PC-9 (cell line): ENCODE measurements at places on chromosomes 13 and 19. TPM values are rescaled to one million over a fixed set of nuclear protein-coding genes. Genes with fewer than 3 reads are reported as not detected.

The KIR2DL1 gene
- not detected in 2 replicates for total RNA-seq

- no peak for DNase-seq
These were observed 5.3 kb downstream of the SAMD4B start for GRCh38 chr19:39347332-39348164.

- no peak for DNase-seq
These were observed 145.8 kb downstream of the KCNRG start for GRCh38 chr13:50161052-50161451.

- DNase-seq = no peak
These were observed 134.3 kb downstream of the ZDHHC20 start for GRCh38 chr13:21324803-21325202.

DNA sequence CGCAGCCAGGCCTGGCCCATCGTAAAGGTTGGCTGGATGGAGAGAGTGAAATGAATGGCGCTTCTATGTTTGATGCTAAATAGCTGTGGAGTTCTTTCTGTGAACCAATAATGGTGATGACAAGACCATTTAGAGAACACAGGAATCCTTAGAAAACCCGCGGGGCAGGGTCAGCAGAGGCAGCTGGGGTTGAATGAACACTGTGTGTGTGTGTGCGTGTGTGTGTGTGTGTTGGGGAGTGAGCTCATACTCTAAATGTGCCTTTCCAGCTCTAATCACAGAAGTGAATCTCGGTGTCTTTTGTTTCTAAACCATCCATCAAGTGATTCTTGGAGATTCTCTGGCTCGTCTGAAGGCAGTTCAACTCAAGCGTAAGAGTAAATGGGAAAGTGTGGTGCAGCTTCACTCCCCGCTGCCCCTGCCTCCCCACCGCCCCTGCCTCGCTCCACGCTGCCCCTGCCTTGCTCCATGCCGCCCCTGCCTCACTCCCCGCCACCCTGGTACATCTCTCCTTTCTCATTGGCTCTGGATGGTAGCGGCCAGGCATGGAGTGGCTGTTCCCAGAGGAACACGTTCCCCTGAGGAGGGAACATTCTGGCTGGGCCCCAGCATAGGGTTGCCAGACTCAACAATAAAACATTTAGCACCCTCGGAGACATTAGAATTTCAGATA lies 21.2 kb downstream of the TMPRSS9 start:
- DNase-seq = no peak

The CYP4F3 gene
- total RNA-seq = 57.6 and 70.7 TPM in 2 replicates

The ZNF578 gene
- total RNA-seq = not detected in 2 replicates

- no peak for DNase-seq
These were observed 72.7 kb downstream of the IRS2 start for GRCh38 chr13:109713681-109714080.

GRCh38 chr19:19816679-19817078 lies 4.9 kb downstream of the ZNF506 start:
- DNase-seq = no peak

- no peak for DNase-seq
These were observed 86.6 kb downstream of the FLT1 start for GRCh38 chr13:28408235-28408848.

DNA sequence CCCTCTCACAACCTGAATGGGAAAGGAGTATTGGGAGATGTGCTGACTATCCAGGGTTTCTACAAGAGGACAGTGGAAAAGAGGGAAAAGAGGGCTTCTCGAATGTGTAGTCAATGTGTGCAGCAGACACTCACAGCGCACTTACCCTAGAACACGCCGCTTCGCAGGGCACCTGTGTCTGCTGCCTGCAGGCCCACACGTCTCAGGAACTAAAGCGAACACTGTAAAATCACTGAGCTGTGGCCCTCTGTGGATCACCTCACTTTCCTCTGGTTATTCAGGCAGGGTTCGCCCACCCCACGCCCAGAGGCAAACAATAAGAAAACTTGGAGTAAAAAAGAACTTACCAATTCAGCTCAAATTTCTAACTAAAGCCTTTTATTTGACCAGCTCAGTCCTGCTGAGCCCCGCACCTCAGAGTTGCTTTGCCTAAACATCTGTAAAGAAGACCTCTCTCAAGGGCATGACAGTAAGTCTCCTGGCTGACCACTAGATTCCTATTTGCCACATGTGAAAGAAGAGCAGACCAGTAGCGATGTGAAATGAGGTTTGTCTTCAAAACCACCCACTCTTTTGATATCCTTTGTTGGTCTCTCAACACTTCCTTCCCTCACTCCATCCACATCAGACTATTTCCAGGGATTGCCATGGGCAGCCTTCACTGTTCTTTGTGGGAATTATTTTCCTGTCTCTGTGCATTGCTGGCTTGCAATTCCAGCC lies 19.3 kb upstream of the DOCK9 start:
- DNase-seq = no peak

DNA sequence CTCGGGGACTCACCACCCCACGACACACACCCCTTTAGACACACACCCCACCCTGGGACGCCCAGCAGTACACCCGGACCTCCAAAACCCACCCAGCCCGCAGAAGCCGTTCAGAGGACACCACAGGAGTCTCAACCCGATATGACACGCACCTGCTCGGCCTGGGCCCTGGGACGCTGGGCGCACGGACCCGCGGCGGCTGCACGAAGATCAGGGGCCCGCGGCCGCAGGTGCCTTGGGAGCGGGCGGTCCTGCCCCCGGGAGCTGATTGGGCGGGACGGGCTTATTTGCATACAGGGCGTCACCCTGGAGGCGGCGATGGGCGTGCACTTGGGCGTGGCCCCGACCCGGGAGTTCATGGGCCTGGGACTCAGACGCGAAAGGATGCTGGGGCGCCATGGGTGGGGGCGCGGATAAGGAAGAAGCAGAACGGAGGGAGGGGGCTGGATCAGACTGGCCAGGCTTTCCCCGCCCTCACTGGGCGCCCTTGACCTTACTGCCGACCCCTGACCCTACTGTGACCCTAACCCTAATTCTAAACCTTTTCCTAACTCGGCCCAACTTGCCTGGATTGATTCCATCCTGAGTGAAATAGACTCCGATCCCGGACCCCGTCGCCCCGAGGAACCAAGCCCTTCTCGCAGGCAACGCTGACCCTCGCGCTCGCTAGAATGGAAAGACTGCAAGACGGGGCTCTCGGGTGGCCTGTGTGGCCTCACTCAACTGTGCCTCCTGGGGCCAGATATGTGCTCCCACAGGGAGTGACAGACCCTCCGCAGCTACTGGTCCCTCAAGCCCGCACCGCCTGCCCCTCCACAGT lies at the start of gene MEF2B:
Gene MEF2B (minus strand): TSS at position 211 of the 820 bp plus-strand sequence. CDS start 19,528 bp downstream, outside the sequence.
- peak; percentile 76 for DNase-seq

DNA sequence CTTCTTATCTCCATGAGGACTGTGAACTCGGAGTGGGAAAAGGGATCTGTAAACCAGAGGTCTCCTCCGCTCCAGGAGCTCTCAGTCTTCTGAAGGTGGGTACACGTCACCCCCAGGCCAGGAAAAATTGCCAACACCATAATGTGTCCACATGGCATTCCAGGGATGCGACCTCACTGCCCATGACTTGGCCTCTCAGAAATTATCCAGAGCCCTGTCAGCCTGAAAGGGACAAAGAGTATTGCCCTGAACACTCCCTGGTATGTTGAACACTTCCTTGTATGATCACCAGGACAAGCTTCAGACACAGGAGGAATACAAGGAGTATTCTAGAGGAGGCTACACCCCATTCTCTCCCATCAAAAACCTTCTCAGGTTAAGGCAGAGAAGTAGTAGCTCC lies 81.0 kb upstream of the SLC7A1 start:
- peak; percentile 64 for DNase-seq

The IRGC gene
- not detected in 2 replicates for total RNA-seq

DNA sequence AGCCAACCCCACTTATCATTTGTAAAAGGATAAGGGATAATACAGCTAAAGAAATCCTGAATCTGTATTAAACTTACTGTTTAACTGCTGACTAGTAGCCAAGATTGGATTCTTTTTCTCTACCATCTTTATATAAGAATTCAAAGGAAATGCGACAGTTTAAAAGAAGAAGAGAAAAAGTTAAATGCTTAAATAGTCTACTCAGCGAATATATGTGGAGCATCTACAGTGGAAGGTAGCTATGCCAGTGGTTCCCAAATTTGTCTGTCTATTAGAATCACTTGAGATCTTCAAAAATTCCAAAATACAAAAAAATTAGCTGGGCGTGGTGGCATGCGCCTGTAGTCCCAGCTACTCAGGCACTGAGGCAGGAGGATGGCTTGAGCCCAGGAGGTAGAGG lies 60.8 kb upstream of the KLF5 start:
- no peak for DNase-seq

- DNase-seq = peak; percentile 28
These were observed 1.9 kb upstream of the SELENOW start for GRCh38 chr19:47776568-47776967.

The SLC7A10 gene
- total RNA-seq = not detected in 2 replicates

GRCh38 chr13:113774177-113775107 lies 15.4 kb downstream of the TMEM255B start:
- peak; percentile 60 for DNase-seq

DNA sequence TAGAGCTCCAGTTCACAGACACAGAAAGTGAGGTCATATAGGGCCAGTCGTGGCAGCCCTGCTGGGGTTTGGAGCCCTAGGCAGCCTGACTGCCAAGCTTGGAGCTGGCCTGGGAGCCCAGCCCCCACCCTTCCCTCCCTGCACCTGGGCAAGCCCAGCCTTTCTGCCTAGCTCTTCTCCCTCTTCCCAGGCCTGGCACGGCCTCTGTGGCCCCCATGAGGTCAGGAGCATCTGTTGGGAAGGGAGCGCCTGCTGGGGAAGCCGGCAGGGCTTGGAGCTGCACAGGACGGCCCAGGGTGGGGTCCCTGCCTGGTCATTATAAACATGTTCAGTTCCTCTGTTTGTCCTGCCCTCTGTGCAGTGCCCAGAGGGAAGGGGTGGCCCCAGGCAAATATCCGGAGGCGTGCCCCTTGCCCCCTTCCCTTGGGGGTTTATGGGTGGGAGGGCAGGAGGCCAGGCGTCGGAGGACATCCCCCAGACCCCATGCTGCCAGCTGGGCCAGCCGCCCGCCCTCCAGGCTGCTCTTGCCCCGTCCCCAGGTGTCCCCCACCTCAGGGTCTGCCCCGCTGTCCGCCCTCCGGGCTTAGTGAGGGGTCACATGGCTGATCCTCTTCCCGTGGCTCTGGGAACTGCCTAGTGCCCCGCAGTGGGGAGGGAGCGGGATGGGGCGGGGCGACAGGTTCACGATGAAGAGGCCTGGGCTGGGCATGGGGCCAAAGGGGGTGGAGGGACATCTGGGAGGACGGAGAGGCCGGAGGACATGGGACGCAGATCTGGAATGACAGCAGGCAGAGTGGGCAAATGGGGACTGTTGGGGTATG lies 30.0 kb upstream of the NCCRP1 start:
- DNase-seq = peak; percentile 67

The CAMSAP3 gene
- total RNA-seq = 25.9 and 27.8 TPM in 2 replicates

- DNase-seq = no peak
These were observed 245.2 kb downstream of the RBM26 start for GRCh38 chr13:79160818-79161217.

The PLK5 gene
- not detected in 2 replicates for total RNA-seq

DNA sequence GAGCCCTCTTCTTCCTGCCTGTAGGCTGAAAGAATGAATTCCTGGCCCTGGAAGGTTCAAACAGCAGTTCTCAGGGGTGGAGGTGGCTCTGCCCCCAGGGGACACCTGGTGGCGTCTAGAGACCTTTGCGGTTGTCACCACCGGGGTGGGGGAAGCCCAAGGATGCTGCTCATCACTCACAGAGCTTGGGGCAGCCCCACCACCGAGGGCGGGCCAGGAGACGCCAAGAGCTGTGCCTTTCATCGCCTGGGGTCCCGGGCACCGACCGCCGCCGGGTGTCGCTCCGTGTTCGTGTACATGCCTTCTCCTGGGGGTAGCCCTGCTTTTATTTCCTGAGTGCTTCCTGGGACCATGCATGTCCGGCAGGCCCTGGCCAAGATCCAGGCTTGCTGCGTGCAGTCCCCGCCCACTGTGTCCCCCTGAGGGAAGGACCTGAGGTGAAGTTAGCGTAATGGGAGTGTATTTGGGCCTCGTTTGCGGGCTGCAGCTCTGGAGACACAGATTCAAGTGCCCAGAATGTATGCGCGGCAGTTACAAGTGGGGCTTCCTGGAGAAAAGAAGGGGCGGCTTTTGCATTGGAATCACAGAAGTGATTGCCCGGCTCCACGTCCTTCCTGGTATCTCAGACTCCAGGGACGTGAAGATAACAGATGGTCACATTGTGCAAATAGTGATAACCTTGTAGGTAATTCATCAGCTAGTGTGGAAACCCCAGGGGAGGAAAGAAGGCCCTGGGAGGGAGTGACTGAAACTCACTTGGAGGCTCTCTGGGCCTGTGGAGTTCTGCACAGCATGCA lies 7.8 kb downstream of the DOT1L start:
- DNase-seq = no peak

The MEIOSIN gene
- not detected in 2 replicates for total RNA-seq

The KLK10 gene
- 28.0 and 28.9 TPM in 2 replicates for total RNA-seq

The ZNF71 gene
- 7.1 and 7.2 TPM in 2 replicates for total RNA-seq

GRCh38 chr19:12668932-12669269 lies 2.3 kb downstream of the WDR83 start:
- DNase-seq = peak; percentile 60

- no peak for DNase-seq
These were observed at the start of gene PLEKHA4 for GRCh38 chr19:48868114-48868886. Gene PLEKHA4 (minus strand): TSS chr19:48868617. CDS start chr19:48867620, 997 bp downstream.

GRCh38 chr13:99429670-99430069 lies 71.6 kb upstream of the TM9SF2 start:
- DNase-seq = no peak

DNA sequence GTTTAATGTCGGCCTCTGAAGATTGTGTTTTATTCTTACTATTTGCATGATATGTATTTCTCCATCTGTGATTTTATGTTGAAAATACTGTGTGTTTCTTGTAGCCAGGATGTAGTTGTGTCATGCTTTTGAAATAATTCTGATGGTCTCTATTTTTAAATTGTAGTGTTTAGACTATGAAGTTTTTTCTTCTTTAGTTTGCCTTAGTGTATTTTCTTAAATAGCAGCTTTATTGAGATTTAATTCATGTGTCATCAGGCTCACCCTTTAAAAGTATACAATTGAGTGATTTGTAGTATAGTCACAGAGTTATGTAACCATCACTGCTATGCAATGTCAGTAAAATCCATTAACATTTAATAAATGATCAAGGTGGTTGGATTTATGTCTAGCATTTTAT lies 74.5 kb downstream of the PCCA start:
- DNase-seq = no peak

DNA sequence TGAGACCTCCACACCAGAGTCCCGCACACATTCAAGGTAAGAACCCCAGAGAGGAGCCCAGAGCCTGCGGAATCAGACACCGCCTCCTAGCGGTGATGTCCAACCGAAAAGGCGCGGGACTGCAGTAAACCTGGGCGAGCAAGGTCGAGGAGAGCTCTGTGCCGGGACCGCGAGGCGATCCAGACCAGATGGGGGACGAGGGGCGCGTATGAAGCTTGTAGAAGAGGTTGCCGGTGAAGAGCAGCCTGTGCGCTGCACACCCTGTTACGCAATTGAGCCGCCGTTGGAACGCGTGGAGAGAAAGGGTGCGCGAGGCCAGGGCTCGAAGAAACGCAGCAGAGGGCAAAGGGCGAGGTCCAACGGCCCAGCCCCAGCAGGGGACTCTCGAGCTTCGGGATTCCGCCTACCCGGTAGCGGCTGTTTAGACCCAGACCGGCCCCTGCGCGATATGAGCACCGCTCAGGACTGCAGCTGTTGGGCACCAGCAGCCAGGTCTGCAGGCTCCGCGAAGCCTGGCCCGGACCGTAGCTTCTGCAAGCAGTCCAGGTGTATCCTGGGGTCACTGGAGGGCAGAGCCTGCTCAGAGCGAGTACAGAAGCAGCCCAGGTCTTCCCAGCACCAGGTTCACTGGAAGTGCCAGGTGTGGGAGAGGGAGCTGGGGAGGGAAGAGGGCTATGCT lies 65.9 kb upstream of the ZNF599 start:
- no peak for DNase-seq
